ENCODE measurements at places on chromosomes 7 and 10.

- no peak for DNase-seq
Measured at GRCh38 chr7:50988465-50988864, 205.8 kb upstream of the GRB10 start.

DNA sequence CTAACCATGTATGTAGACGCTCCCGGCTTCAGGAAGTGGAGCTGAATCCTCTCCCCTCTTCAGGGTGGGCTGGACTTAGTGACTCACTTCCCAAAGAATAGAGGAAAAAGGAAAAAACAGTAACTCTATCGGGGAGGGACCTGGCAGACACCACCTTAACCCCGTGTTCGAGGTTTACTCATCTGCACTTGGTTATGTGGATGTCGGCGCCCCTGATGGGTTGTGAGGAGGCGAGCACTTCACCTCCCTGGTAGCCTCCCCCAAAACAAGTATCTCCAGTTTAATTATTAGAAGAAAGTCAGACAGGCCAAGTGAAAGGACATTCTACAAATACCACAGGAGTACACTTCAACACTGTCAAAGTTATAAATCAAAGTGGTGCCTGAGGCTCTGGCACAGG is 559.7 kb downstream of the TCERG1L start:
- DNase-seq, result no peak

GRCh38 chr7:12783421-12784095 is 96.1 kb downstream of the ARL4A start:
- DNase-seq, result no peak

DNA sequence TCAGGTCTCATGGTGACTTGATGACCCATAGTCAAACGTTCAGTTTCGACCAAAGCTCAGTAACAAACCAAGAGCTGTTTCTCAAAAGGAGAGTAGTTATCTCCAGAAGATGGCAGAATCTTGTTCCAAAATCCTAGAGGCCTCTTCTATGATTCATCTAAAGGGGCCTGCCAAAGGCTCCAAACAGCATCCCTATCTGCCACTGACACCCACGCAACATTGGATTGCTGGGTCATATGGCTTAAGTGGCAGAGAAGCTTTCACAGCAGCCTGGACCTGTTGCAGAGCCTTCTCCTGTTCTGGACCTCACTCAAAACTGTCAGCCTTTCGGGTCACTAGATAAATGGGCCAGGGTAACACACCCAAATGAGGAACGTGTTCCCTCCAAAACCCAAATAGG is 54.0 kb upstream of the LRRC18 start:
- no peak for DNase-seq

DNA sequence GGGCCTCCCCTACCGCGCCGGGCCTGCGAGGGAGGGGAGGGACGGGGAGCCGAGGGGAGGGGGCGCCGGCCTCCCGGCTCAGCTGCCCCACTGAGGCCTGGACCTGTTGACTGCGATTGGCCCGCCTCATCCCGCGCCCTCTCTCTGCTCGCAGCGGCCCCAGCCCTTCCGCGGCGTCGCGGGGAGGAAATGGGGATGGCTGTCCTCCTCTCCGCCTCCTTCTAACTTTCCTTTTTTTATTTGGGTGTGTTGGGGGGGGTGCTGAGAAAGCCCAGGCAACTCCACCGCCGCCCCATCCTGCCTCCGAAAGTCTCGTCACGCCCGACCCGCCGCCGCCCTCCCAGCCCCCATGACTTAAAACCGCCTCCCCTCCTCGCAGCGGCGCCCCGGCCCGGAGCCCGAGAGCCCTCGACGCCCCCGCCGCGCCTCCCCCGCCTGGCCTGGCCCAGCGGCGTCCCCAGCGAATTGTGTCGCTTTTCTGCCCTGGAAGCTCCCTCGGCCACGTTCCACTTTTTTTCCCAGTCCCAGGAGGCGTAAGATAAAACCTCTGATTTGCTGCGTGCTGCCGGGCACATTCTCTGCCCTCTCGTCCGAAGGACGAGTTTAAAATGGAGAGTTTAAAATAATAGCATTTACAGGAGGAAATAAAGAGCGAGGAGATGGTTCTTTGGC is 842 bp upstream of the SKIDA1 start:
- DNase-seq, result peak; percentile 66

DNA sequence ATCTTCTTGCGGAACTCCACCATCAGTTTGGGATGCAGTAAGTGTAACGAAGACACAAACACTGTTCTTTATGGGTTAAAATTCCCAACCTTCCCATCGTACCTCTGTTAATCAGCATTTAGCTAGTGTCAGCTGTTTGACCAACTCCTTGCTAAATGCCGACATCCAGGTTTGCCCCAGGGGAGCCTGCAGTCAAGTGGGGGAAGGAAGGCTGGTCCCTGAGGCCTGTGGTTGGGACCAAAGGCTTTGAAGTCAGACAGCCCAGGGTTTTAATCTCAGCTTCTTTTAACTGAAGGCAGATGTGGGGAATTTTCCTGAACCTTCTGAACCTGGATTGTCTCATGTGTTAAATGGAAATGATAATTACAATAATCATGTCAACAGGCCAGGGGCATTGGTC is 443.7 kb downstream of the GLRX3 start:
- DNase-seq, result no peak

DNA sequence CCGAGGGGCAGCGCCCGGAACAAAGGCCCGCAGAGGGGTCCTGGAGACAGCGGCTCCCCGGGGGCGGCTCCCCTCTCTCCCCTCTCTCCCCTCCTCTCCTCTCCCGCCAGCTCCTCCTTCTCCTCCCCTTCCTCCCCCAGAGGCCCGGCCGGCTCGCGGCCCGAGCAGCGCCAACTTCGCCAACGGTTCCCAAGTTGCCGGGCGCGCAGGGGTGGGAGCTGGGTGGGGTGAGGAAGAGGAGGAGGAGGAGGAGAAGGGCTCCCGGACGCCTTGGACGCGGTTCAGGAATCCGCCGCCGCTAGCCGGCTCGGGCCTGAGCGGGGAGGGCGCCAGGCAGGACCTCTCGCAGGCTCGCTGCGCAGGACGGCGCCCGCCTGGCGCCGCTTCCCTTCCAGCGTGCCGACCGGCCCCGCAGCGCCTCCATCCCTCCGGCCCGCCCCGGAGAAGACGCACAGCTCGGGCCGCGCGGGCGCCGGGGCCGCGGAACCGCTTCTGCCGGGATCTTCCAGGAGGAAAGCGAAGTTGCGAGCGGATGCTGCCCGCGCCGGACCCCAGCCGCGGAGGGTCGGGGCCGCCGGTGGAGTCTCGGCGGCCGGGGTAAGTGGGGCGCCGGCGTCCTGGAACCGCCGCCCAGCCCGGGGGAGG is at the start of gene CHST3:
CHST3 (plus strand) TSS at position 298 of the 645 bp plus-strand sequence. CDS start 41,448 bp downstream, outside the sequence.
- peak; percentile 19 for DNase-seq

- no peak for DNase-seq
Measured at GRCh38 chr10:69492091-69492745, 41.0 kb downstream of the TSPAN15 start.

- peak; percentile 62 for DNase-seq
Measured at GRCh38 chr7:47088329-47089067, 493.4 kb downstream of the TNS3 start.

- no peak for DNase-seq
Measured at GRCh38 chr10:117537904-117538524, 4.5 kb upstream of the EMX2 start.
